ENCODE measurements at places on chromosomes 5 and 9. TPM values are rescaled to one million over a fixed set of nuclear protein-coding genes. Genes with fewer than 3 reads are reported as not detected.
A peak's percentile ranks its signal among the peaks of the same experiment; 100 is the strongest.

GRCh38 chr5:963310-963672 lies 45.3 kb upstream of the NKD2 start:
- ATAC-seq, result peak; percentile 27

GRCh38 chr5:153623751-153624450 lies 133.4 kb downstream of the GRIA1 start:
- ATAC-seq, result no peak

DNA sequence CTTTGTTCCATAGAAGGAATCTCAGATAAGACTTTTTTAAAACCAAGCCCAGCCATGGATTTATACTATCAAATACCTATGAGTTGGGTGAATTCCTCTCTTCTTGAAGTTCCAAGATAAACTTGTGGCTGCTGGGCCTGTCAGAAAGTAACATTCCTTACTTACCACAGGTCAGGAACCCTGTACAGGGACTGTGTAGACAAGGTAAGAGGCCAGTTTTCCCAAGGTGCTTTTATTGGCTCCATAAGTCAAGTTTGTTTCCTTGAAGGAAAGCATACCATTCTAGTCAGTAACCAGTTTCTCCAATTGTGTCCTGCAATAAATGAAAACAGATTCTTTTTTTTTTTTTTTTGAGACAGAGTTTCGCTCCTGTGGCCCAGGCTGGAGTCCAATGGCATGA lies 8.8 kb upstream of the CLTB start:
- no peak for ATAC-seq

DNA sequence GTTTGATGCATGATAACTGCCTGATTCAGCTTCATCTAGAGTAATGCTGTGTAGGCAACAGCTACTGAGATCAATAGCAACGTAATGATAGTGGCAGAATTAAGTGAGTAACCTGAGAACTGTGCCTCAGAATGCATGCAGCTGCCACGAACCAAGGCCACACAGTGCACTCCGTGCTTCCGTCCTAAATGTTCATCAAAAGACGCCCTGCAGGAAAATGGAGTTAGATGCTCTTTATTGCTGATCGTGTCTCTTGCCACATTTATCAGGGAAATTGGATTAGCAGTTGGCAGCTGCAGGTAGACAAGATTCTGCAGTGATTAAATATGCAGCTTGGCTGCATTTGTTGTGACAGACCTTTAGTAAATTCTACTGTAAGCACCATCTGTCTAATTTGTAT lies 107.7 kb upstream of the TLX3 start:
- ATAC-seq, result no peak

TSSK1B gene
- total RNA-seq, result not detected

LCN9 gene
- not detected for total RNA-seq

DNA sequence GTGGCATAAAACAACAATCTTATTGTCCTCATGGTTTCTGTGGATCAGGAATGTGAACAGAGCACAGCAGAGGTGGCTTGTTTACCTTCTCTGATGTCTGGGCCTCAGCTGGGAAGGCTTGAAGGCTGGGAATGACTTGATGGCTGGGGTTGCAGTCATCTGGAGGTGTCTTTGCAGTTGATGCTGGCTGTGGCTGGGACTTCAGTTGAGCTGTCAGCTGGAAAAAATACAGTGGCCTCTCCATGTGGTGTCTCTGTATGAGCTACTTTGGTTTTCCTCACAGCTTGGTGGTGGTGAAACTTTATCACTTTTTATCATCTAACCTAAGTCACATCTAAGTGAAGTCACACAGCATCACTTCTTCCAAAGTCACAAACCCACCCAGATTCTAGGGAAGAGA lies 24.7 kb upstream of the STX17 start:
- peak; percentile 70 for ATAC-seq

EQTN gene
- total RNA-seq, result not detected

BTNL8 gene
- total RNA-seq, result not detected

- no peak for ATAC-seq
Observed at GRCh38 chr5:88724201-88724600, 158.8 kb downstream of the MEF2C start.
